T-cell (primary cell): ENCODE measurements at places on chromosomes 5 and 9.

- no peak for DNase-seq
Measured at GRCh38 chr5:372556-372995, 51.1 kb downstream of the AHRR start.

- DNase-seq: no peak
Measured at GRCh38 chr5:60698336-60698735, 1.6 kb downstream of the DEPDC1B start.

- DNase-seq: no peak
Measured at GRCh38 chr9:37437621-37438020, 15.1 kb downstream of the GRHPR start.

- no peak for DNase-seq
Measured at GRCh38 chr5:134091626-134092121, 22.8 kb upstream of the TCF7 start.

DNA sequence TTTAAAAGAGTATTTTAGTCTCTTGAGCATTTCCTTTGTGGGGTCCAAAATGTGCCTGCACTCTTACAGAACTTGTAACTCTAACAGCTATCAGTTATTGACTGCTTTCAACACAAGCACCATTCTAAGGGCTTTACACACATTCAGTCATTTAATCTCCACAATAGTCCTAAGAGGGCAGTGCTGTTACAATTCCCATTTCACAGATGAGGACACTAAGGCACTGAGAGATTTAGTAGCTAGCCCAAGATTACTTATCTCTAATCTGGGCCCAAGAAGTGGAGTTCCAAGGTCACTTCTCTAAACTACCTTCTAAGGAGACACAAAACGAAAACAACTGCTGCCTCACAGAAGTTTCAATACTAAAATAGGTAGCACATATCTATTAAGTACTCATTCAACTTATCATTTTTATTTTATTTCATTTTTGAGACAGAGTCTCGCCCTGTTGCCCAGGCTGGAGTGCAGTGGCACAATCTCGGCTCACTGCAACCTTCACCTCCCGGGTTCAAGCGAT, 275.2 kb downstream of the CWC27 start:
- DNase-seq: no peak
